ENCODE measurements at places on chromosomes 3 and 15.

GRCh38 chr15:73866881-73867410 lies 6.4 kb upstream of the TBC1D21 start:
- no peak for DNase-seq

- DNase-seq, result no peak
Measured at GRCh38 chr3:4850928-4851265, 128.3 kb upstream of the BHLHE40 start.

GRCh38 chr3:60764870-60765269 lies 486.4 kb downstream of the FHIT start:
- no peak for DNase-seq

DNA sequence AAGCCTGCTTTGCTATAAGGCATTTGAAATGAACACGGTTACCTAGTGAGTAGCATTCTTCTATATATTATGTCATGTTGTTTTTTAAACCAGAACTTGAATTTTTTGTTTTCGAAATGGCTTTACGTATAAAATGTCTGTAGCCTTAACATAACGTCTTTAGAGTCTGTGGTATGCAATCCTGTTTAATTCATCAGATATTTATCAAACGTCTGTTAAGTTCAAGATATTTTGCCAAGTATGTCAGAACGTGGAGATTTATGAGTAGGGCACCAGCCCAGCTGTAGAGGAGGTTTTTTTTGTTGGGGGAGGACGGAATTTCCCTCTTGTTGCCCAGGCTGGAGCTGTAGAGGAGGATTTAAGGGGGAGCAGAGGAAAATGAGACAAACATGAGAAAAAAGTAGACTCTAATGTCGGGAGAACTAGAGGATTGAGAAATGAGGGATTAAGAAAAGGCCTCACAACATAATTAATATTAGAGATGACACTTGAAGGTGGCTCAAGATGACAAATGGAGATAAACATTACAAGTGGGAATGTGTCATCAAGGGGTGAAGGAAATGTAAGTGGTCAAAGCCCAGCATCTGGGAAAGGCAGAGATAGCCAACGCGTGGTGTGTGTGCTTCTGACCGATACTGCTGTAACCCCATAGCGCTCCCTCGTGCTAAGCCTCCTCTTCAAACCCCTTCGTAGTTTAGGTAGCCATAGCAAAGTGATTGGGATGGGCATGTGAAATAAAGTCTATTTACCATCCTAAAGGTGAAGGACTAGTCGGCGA lies 154.0 kb upstream of the GOLGA6L4 start:
- no peak for DNase-seq

- no peak for DNase-seq
Measured at GRCh38 chr15:72340366-72340765, 20.4 kb upstream of the CELF6 start.

Data from right hindlimb (tissue), 1 donor.